Omental fat pad (tissue), 4 donors: ENCODE measurements at places on chromosomes 2 and 18. TPM values are rescaled to one million over a fixed set of nuclear protein-coding genes. Genes with fewer than 3 reads are reported as not detected.

GRCh38 chr2:30237239-30237965 is 6.1 kb downstream of the LBH start:
- DNase-seq, result no peak

- no peak for DNase-seq
These were observed 587 bp upstream of the MTIF2 start for GRCh38 chr2:55269645-55269990.

DNA sequence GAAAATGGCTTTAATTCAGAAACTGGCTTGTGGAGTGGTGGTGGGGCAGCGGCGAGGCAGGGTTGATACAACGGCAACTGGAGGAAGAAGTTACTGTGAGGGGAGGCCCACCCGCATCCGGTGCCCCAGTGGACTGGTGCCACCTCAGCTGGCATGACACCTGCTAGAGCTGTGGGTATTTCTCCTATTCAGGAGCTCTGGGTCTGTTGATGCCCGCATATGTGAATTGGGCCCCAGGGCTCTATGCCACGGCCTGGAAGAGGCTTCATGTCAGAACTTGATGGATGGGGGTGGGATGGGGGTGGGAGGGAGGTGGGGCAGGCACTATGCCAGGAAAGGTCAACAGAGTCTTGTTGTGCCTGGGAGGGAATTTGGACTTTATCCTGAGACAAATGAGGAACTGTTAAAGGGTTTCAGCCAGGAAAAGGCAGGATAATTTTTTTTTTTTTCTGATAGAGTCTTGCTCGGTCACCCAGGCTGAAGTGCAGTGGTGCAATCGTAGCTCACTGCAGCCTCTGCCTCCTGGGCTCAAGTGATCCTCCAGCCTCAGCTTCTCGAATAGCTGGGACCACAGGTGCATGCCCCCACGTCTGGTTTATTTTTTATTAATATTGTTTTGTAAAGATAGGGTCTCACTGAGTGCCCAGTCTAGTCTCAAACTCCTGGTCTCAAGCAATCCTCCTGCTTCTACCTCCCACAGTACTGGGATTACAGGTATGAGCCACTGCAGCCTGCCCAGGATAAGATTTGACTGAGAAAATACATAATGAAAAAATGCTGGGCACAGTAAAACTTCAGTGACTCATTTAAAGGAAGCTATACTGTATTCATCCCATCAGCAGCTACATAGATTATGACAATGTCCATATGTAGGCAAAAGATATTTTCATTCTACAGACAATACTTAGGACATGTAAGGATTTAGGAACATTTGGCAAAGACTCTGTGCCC is 52.6 kb downstream of the SH2D6 start:
- DNase-seq, result no peak

- DNase-seq, result no peak
These were observed 24.2 kb downstream of the CNRIP1 start for GRCh38 chr2:68295516-68295915.

DNA sequence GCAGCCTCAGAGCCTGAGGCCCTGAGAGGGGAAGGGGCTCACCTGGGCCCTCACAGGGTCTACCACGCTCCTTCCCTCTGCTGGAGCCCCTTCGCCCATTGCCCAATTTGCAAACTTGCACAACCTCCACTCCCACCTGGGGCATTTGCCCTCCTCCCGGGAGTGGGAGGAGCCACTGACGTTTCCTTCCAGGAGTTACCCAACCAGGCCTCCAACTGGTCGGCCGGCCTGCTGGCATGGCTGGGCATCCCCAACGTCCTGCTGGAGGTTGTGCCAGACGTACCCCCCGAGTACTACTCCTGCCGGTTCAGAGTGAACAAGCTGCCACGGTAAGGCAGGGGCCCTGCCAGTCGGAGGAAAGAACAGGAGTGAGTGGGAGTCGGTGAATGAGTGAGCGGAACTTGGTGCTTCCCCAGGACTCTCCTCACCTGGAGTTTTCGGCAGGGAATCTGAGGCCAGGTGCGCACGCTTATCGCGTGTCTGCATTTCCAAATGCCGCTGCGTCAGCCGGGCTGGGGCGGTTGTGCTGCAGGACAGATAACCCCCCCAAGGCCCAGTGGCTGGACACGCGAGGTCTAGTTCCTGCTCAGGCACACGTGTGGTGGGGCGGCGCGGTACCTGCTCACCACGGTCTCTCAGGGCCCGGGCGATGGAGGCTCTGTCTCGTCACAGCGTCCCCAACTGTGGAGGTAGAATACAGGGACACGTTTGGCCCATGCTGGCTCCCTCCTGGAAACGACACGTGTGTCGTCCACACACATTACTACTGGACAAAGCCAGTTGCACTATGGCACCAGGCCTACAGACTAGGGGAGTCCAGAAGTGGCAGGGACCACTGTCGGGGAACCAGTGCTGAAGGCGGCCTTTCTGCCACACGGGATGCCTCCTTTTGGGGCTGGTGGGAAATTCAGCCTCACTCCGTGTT is 11.7 kb downstream of the ANO7 start:
- no peak for DNase-seq

DNA sequence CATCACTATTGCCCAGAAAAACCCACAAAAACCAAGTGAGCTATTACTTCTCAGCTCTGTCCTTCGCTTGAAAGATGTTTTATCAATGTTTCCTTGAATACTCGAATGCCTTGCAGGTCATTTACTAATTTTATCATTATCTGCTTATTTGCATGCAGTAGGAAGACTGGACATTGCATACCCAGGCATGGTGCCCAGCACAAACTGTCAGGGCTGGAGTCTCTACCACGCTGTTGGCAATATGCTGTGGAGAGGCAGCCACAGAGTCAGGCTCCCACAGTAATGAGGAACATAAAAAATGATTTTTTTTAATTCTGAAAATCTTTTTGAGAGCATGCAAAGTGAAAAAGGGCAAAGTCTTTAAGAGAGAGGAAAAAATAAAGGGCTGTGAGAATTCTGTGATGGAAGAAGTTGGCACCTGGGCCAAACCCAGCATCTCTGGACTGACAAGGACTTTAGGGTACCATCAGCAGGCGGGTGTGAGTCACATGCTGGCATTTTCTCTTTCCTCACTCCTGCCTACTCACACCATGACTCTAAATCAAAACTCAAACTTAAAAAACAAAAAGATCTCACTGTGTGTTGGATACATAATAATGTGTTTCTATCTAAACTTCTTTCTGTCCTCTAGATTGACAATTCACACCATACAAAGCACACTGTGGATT is 709.8 kb upstream of the FANCL start:
- DNase-seq, result no peak

DNA sequence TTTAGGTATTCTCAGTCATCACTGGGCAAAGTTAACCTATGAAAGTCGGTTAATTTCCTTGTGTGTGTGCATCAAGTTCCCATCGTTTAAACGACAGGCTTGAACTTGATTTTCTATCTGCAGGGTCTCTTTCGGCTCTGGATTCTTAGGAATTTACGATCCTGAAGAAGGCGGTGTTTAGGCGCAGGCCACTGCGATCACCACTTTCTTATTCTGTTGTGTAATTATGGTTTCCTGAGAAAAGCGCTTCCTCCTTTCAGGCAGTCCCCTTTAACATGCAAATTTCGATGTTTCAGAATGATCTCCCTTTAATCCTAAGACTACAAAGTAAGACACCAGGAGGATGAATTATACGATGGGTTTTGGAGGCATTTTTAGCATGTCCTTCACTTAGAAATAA is 27.9 kb upstream of the MBP start:
- DNase-seq, result no peak

DNA sequence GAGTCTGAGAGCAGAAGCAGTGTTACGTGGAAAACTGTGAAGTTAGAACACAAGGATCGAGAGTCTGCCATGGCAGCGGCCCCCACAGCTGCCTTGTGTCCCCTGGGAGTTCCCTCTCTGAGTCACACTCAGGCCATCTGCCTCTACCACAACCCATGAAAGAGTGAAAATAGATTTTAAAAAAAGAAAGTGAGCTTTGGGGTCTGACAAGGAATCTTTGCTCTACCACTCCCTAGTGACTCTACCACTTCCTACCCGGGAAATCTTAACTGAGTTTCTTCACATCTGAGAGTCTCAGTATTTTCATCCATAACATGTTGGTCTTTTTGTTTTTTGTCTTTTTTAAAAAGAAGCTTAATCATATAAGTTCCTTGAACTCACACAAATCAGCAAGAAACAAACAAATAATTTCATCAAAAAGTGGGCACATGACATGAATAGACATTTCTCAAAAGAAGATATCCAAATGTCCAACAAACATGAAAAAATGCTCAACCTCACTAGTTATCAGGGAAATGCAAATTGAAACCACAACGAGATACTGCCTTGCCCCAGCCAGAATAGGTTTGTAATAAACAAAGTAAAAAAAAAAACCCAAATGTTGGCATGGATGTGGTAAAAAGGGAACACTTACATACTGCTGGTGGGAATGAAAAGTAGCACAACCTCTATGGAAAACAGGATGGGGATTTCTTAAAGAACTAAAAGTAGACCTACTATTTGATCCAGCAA is 2.4 kb upstream of the MSGN1 start:
- DNase-seq, result no peak

- DNase-seq, result no peak
These were observed 437.6 kb downstream of the ZEB2 start for GRCh38 chr2:144082327-144082726.

CFAP65 gene
- not detected for total RNA-seq

TUBB8B gene
- not detected for total RNA-seq
